ENCODE measurements at places on chromosomes 11 and 22.

- no peak for DNase-seq
Measured at GRCh38 chr11:19693146-19693545, 19.5 kb upstream of the NAV2 start.

DNA sequence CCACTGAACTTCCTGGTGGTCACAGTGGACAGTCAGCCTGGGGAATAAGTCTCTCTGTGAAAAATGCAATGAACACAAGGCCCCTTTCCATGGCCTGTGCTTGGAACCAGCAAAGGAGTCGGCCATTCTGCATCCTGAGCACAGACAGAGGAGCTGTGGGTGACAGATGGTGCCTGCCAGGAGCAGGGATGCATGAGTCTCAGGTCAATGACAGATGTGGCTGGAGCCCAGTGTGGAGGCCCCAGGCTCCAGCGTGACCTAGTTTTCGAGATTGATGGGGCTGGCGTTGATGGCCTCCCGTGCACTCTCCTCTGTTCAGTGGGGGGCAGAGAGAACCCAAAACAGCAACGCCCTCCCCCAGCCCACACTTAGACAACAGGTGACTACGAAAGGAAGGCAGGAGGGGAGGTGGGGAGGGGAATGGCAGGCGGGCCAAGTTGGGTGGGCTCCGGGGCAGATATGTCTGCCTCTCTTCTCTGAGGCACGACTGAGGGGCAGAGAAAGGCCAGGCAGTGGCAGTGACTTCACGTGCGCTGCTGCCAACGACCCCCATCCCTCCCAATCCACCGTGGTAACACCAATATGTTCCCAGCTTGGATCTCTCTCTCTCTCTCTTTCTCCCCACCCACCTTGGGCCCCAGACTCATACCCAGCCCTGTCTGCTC lies 34.4 kb upstream of the CD5 start:
- no peak for DNase-seq

- DNase-seq = no peak
Measured at GRCh38 chr11:122837528-122838346, 563 bp upstream of the CRTAM start.

DNA sequence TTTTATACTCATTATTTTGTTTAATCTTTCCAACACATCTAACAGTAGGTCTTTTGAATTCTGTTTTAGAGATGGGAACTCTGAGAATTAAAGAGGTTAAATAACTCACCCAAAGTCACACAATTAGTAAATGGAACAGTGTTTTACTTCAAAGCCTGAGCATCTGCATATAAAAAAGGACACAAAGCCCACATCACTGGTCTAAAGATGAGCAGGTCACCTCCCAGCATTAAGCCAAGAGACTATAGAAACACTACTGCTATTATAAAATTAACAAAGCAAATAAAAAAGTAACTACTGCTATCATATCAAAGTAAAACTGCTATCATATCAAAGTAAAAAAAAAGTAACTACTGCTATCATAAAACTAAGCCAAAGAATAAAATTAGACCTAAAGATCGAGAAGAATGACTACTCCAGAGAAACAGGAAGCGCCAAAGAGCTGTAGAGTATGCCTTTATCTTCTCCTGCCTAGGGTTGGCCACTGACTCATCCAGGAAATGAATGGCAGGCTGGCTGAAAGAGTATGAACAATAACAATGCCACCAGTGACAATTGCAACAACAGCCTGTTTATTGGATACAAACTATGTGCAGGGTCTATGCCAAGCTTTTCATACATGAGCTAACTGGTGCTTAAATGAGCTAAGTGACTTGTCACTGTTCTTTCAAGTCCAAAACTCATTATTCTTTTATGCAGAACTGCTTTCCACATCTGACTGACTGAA lies 1153.0 kb upstream of the TENM4 start:
- DNase-seq = no peak
